ENCODE measurements at places on chromosomes 4 and X. TPM values are rescaled to one million over a fixed set of nuclear protein-coding genes. Genes with fewer than 3 reads are reported as not detected.

CENPVL1 gene
- total RNA-seq: not detected

CCNQ gene
- total RNA-seq: 35.5 TPM

THAP9 gene
- total RNA-seq: 6.1 TPM

MAD2L1 gene
- 4.7 TPM for total RNA-seq

USP51 gene
- total RNA-seq: 7.1 TPM

HTR2C gene
- total RNA-seq: under 0.01 TPM

NLGN4X gene
- under 0.01 TPM for total RNA-seq

PPA2 gene
- total RNA-seq: 74.2 TPM

NAT8L gene
- under 0.01 TPM for total RNA-seq

TMPRSS11A gene
- not detected for total RNA-seq

DMP1 gene
- not detected for total RNA-seq

NSUN7 gene
- 0.65 TPM for total RNA-seq

UGT2B10 gene
- not detected for total RNA-seq

SOD3 gene
- 2.4 TPM for total RNA-seq

GRPR gene
- not detected for total RNA-seq

RTL9 gene
- total RNA-seq: under 0.01 TPM

OPHN1 gene
- total RNA-seq: 10.1 TPM

PAGE2B gene
- not detected for total RNA-seq

HSFX3 gene
- total RNA-seq: not detected

WNK3 gene
- total RNA-seq: 4.7 TPM

ARL13A gene
- total RNA-seq: not detected

Data from placental epithelial cell (primary cell).